NCI-H2081 (cell line): ENCODE measurements at places on chromosomes 11 and 22.

DNA sequence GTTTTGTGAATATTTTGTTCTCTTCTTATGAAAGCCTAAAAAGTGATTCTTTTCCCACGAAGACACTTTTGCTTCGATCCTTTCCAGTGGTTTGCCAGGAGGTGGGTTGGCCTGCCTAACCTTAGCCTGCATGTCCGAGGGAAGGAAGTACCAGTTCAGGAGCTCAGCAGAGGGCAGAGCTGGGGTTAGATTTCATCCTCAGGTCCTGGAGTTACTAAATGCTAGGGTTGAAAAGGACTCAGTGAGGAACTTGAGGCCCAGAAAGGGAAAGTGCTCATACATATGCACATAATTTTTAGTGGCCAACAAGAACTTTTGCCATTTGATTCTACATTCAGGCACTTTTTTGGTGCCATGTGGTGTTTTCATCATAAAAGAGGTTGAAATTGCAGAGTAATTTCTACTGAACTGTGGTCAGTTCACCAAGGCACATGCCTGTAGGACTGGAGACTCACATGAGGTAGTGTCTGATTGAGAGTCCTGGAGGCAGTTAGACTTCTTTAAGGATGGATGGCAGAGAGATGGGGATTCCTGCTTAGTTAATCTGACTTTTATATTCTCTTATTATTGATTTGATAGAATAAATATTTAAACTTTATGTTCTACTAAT lies 36.7 kb downstream of the NCAM1 start:
- DNase-seq, result no peak

DNA sequence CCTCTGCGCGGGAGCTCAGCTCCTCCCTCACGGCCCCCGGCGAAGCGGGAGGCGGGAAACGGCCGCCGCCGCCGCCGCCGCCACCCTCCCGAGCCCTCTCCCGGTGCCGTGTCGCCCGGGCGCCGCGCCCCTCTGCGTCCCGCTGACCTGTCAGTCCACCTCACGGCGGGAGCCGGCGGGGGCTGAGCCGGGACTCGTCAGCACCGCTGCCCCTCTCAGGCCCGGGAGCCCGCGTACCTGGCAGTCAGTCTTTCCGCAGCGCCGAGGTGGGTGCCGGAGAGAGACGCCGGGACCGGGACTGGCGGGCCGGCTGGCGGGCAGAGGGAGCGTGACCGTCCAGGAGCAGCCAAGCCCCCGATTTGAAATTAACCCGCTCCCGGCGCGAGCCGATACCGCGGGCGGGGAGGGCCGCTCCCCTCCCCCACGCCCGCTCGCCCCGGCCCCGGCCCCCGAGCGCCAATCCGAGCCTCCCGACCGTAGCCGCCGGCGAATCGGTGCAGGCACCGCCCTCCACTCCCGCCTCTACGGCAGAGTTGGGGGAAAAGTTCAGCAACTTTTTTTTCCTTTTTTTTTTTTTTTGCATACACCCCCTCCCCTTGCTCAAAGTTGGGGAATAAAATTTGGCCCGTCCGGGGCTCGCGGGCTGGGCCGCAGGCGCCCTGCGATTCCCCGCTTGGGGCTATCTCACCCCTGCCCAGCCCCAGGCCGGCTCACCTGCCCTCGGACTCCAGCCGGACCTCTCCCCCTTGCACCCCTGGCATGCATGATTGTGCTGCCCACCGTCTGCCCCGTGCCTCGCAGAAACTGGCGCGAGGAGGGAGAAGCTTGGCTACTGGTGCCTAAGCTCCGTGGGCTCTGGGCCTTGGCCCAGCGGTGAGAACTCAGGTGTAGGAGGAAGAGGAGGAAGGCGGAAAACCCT lies 774 bp upstream of the E2F8 start:
- DNase-seq, result no peak

DNA sequence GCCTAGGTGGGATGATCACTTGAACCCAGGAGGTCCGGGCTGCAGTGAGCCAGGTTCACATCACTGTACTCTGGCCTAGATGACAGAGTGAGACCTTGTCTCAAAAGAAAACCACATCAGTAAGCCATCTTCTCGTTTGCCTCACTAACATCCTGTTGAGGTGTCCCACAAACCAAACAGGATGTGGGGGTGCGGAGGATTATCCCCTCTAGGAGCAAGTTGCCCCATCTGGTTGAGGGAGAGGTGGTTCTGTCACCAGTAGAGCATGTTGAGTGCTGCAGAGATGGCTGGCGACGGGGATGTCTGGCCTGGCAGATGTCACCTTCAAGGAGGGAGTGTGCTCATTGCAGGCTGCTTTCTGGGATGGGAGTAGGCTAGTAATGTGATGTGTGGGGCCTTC lies 72.4 kb downstream of the ZNRF3 start:
- no peak for DNase-seq

- DNase-seq, result no peak
Measured at GRCh38 chr11:122230385-122230755, 114.4 kb upstream of the BLID start.

DNA sequence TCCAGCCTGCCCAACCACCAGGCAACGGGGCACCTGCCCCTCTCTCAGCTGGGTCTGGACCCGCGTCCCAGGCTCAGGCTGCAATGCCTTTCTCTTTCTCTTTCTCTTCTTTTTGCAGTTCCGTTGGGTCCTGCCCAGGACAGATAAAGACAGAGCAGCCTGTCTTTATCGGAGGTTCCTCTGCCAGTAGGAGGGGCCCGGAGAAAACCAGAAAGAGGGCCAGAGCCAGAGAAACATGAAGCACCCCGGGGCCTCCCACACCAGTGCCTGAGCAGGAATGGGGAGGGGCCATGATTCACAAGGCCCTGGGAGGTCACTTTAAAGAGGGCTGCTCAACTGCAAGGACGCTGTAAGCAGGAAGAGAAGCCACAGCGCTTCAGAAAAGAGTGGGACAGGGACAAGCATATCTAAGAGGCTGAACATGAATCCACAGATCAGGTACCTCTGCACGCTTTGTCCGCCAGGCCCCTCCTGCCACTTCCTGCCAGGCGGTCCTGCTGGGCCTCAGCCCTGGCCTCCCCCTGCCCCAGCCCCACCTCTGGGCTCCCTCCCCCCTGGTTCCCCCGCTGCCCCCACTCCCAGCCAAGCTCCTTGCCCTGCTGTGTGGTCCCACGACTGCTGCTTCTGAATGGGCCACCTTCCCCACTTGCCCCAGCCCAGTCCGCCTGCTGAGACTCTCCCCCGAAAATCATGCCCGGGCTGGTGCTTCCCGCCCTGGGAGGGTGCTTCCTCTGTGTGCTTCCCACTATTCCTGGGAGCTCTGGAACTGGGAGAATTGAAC lies at the start of gene APOBEC3C:
Gene APOBEC3C, plus strand, starts transcription at position 316 of the 781 bp plus-strand sequence. Its CDS starts 106 bp downstream, at position 422.
- DNase-seq, result no peak

- DNase-seq, result peak; percentile 53
Measured at GRCh38 chr11:75384438-75385080, 14.8 kb upstream of the RPS3 start.

DNA sequence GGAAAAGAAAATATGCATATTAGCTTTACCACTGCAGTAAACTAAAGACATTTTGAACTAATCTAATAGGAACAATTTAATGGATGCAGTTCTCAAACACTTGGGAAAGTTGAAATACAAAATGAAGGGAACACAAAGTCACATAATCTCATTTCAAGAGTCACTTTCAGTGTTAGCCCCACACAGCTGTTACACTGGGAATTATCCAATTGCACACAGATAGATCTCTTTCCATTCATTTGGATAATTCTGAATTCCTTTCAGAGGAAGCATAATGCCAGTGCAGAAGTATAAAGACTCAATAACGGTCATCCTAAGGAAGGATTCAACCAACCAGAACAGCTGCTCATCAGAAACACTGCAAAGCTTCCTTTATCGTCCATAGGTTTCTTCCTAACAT lies 173.3 kb downstream of the GRIA4 start:
- DNase-seq, result no peak

DNA sequence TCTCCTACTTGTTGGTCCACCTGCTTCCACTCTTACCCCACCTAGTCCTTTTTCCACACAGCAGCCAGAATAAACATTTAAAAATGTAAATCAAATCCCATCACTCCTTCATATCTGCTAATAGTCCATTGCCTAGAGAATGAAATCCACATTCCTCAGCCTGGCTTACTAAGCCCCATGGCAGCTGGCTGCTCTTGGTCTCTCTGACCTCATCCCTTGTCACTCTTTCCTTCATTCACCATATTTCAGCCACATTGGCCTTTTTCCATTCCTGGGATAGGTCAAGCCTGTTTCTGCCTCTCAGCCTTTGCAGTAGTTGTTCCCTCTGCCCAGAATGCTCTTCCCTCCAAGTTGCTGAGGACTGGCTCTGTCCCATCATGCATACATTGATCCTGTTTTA lies 512.8 kb downstream of the INSC start:
- DNase-seq, result no peak

GRCh38 chr22:39363751-39364515 lies 14.1 kb downstream of the SYNGR1 start:
- no peak for DNase-seq

DNA sequence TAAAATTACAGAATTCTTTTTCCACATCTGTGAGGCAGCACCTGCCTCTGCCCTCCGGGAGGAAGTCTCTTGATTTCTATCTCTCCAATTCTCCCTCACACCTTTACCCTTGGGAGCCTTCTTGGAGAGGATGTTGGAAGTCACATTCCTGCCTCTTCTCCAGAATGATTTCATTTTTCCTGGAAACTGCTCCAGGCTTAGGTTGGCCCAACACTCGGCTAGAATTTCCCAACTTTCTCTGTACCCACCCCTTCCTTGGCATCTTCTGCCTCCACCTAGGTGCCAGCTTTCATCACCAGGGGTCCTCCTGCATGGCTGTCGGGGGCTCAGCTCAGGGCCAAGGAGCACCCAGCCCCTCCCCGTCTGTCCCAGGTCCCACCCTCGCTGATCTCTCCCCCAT lies 43.2 kb downstream of the SLCO2B1 start:
- no peak for DNase-seq

DNA sequence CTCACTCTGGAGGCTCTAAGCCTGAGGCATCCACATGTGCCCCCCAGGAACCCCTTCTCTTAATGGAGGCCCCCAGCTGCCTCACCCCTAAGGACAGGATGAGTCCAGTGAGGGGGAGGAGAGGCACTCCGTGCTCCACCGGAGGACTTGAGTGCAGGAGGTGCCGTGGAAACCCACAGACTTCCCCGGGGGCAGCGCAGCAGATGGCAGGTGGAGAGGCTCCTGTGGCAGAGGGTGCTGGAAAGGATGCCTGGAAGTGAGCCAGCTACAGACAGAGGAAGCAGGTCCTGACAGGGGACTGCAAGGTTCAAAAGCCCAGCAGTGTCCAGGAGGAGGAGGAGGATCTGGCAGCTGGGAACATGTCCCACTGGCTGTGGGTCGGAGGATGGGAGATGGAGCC lies 1384.0 kb downstream of the TBC1D22A start:
- DNase-seq, result no peak

GRCh38 chr11:65300621-65301275 lies 13.9 kb upstream of the CDC42EP2 start:
- no peak for DNase-seq

- no peak for DNase-seq
Measured at GRCh38 chr11:16841481-16841880, 103.0 kb downstream of the C11orf58 start.

- DNase-seq, result no peak
Measured at GRCh38 chr11:130638033-130638432, 189.6 kb downstream of the ADAMTS15 start.

GRCh38 chr11:107830915-107831540 lies 27.6 kb downstream of the SLC35F2 start:
- DNase-seq, result no peak

- DNase-seq, result no peak
Measured at GRCh38 chr22:49380095-49380827, 447.4 kb downstream of the BRD1 start.

- DNase-seq, result peak; percentile 41
Measured at GRCh38 chr11:17978553-17979287, 34.1 kb downstream of the SERGEF start.

- DNase-seq, result no peak
Measured at GRCh38 chr22:49357661-49358440, 469.8 kb downstream of the BRD1 start.
